ENCODE measurements at places on chromosomes 6 and 20.

GRCh38 chr6:88238065-88238464 is 71.9 kb upstream of the CNR1 start:
- no peak for DNase-seq

DNA sequence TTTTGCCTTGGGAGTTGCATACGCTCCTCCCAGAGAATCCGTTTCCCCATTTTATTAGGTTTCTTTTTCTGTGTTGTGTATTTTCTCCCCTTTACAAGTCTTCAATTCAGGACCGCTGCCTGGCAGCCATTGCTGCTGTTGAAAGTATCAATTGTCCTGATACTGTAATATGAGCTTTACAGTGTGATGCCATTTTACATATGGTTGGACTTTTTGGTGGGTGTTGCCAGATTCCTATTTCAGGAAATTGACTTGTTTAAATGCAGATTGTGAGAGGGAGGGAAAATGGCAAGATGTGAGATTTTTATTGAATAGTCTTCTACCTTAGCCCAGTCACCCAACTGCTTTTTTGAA is 1.2 kb downstream of the PANK2 start:
- no peak for DNase-seq

DNA sequence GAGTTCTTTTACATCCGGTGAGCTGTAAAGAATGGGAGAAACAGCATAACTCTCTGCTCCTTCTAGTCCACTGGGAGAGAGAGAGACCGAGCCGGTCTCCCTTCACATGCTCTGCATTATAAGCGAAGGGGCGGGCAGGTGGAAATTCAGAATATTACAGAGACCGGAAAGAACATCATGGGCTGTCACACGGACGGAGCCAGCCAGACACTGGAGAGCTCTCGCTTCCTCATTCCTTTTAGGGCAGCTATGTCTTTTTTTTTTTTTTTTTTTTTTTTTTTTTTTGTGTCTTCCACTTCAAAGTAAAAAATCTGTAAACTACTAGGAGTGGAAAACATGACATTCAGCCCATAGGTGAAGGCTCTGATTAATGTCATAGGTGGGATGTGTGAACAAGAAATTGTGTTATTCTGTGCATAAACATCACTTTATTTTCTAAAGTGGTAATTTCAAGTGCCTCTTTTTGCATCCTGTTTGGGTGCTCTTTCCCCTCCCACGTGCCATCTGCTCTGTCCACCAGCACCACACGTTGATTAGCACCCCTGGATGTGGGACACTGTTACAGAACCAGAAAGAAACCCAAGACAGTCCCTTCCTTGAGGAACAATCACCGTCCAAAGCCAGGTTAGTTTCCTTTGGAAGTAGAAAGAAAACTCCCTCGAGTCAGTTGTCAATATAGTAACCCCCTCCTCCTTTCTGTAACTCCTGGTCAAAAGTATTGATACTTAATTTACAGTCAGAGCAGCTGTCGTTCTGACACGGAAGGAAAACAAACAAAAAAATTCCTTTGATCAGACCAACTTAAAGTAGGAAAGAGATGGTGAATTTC is at the start of gene TAGAP:
Gene TAGAP, minus strand, starts transcription at position 93 of the 829 bp plus-strand sequence. CDS start 845 bp downstream, outside the sequence.
- DNase-seq: peak; percentile 12

DNA sequence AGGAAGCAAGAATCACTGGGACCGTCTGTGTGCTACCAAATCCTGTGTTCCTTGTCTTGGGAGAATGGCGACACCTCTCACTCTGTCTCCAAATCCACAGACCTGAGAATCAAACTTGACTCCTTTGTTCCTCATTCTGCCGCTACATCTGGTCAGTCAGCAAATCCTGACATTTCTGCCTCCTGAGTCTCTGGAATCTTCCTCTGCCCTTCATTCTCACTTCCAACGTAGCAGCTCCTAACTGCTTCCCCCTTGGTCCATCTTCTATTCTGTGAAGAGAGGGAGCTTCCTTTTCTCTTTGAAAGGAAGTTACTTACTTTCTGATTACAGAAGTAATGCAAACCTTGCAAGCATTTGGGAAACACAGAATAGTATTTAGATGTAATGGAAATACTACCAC is 37.7 kb downstream of the SYTL3 start:
- DNase-seq: no peak

GRCh38 chr20:59564171-59564570 is 40.2 kb upstream of the PHACTR3 start:
- DNase-seq: no peak

GRCh38 chr20:44030394-44030793 is 115.7 kb downstream of the TOX2 start:
- DNase-seq: no peak

DNA sequence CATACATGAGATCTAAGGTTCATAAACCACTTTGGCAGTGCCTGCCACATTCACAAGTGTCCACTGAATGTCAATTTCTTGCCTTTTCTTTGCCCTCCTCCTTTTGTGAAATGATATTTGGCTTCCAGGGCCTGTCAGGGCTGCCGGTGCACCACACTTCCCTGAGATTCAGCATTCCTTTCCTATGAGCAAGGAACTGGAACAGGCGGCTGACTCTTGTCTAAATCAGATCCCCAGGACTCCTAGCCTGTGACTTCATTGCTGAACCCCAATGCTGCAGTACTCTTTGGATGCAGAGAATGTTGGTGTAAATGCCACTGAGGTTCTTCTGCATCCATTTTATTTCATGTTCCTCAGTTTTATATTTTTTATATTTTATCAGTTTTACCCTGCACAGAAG is 172.2 kb downstream of the ARID1B start:
- DNase-seq: peak; percentile 59

DNA sequence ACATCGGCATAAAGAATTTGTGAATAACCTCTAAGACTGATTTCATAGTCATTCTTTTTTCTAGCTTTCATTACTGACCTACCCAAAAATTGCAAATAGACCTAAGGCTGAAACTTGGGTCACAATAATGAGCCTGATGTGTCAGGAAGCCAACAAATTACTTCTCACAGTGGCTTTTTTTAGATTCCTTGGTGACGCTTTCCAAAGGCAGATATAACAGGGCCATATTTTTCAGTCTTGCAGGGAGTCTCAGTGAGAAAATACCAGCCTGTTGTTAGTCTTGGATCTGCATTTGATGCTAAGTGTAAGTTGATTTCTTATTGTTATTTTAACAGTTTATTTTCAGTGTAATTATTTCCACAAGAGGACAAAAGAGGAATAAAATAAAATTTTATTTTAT is 179.7 kb downstream of the KHDC1L start:
- no peak for DNase-seq

All from amniotic epithelial cell (primary cell).